ENCODE measurements at places on chromosomes 1 and 21.

- no peak for DNase-seq
- no peaks in the 10 kb centered on the region for H3K36me3 ChIP-seq
- peak overlapping the region; percentile 56 for H3K4me3 ChIP-seq
Measured at GRCh38 chr1:241356187-241356518, 852 bp downstream of the RGS7 start.

DNA sequence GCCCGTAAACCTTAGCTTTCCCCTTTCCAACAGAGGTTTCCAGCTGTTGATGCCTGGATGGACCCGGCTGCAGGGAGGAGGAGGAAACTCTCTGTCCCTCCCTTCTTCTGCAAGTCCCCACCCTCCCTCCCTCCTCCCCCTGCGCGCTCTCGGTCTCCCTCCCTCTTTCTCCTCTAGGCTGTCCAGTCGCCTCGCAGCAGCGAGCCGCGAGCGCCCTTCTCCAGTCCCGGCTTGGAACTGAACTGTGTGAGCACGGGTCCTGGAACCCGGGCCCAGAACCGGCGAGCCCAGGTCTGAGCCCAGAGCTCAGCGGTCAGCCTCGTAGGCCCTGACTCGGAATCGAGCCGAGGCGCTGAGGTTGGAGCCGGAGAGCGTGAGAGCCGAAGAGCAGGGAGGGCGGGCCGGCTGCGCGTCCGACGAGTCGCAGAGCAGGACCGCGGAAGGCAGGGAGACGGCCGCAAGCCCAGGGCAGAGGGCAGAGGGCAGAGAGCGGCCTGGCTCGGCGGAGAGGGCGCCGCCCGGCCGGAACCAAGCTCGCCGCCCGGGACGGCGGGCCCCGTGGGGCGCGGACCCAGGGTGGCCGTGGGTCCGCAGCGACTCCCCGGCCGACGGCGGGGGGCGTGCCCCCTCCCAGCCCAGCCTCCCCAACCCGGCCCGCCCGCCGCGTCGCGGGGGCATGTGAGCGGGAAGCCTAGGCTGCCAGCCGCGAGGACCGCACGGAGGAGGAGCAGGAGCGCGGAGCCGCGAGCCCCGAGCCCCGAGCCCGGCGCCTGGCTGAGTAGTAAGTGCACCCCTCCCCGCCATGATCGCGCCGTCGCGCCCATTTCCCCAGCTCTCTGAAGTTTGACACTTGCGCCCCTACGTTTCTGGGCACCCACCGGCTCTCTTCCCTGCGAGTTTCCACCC lies at the start of gene SOX13:
Gene SOX13, plus strand, starts transcription at position 185 of the 906 bp plus-strand sequence. CDS start 39,801 bp downstream, outside the sequence.
- H3K4me1 ChIP-seq = peaks cover 56% of the 10 kb centered on the region
- no peaks in the 10 kb centered on the region for H3K36me3 ChIP-seq
- peak within 1 kb of the TSS; percentile 64 for H3K4me3 ChIP-seq
- peaks cover 9% of the 10 kb centered on the region for H3K27me3 ChIP-seq
- H3K27ac ChIP-seq = peak within 1 kb of the TSS; percentile 79

DNA sequence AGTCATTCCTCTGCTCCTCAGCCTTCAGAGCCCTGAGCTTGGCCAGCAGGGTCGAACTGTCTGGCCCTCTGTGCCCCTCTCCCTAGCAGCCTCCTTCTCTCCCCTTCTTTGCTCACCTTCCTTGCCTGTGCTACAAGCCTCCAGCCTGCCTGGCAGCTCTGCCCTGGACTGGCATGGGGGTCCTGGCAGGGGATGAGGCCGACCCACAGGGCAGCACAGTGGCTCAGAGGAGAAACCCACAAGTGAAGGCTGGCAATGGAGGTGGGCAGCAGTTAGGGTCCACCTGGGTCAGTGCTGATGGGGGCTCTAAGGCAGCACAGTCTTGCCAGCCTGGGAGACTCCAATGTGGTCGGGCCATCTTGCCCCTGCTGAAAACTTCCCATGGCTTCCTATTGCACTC lies 274.2 kb downstream of the GRIK3 start:
- no peaks in the 10 kb centered on the region for H3K36me3 ChIP-seq
- H3K27ac ChIP-seq = no peak overlapping the region
- DNase-seq = no peak
- no peak overlapping the region for H3K4me3 ChIP-seq

DNA sequence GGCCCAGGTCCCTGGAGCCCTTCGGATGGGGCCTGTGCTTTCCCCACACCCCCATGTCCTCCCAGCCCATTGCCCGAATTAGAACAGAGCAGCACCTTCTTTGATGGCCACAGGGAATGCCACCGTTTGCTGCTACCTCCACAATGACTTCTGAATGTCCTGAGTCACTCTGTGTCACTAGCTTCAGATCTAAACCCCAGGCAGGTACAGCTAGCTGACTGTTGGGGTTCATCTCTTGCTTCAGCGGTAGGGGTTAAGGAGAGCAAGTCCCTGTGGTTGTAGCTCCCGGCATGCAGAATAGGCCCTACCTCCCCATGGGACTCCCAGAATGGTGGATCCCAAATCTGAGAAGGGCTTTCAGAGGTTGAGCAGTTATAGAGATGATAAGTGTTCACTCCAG lies 291.1 kb upstream of the POU3F1 start:
- peaks cover 48% of the 10 kb centered on the region for H3K27me3 ChIP-seq
- no peaks in the 10 kb centered on the region for H3K4me1 ChIP-seq
- H3K4me3 ChIP-seq = no peak overlapping the region

- peaks cover 51% of the 10 kb centered on the region for H3K4me1 ChIP-seq
- H3K4me3 ChIP-seq = no peak overlapping the region
- no peaks in the 10 kb centered on the region for H3K27me3 ChIP-seq
- no peak overlapping the region for H3K27ac ChIP-seq
Measured at GRCh38 chr21:29022166-29022565, 2.3 kb upstream of the USP16 start.

GRCh38 chr1:248752161-248753028 lies 3.2 kb downstream of the LYPD8 start:
- no peak overlapping the region for H3K27ac ChIP-seq
- DNase-seq = no peak
- no peaks in the 10 kb centered on the region for H3K27me3 ChIP-seq
- no peaks in the 10 kb centered on the region for H3K4me1 ChIP-seq
- H3K4me3 ChIP-seq = no peak overlapping the region
- H3K36me3 ChIP-seq = no peaks in the 10 kb centered on the region

- H3K4me3 ChIP-seq = peak overlapping the region; percentile 99
- DNase-seq = no peak
- H3K27me3 ChIP-seq = no peaks in the 10 kb centered on the region
- H3K27ac ChIP-seq = peak overlapping the region; percentile 91
- peaks cover 56% of the 10 kb centered on the region for H3K4me1 ChIP-seq
Measured at GRCh38 chr1:246566813-246567645, 773 bp downstream of the CNST start.

DNA sequence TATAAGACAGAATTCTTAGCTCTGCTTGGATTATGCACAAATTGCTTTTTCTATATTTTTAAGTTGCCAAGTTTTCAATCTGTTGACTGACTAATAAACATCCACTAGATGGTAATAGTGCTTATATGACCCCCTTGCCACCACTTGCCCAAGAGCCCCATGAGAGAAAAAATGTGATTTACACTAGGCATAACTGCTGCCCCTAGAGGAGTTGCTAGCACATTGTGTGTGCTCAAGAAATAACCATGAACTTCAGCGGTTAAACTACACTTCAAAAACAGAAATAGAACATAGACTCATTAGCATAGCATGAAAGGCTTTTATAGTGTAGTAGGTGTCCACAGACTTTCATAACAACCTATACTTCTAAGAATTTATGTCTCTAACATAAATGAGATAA lies 61.4 kb downstream of the BRINP3 start:
- no peaks in the 10 kb centered on the region for H3K4me1 ChIP-seq
- no peaks in the 10 kb centered on the region for H3K27me3 ChIP-seq
- no peak for DNase-seq

- no peaks in the 10 kb centered on the region for H3K27me3 ChIP-seq
- DNase-seq = no peak
- no peaks in the 10 kb centered on the region for H3K4me1 ChIP-seq
- H3K4me3 ChIP-seq = no peak overlapping the region
- H3K36me3 ChIP-seq = no peaks in the 10 kb centered on the region
Measured at GRCh38 chr1:57550092-57550491, 126.2 kb upstream of the DAB1 start.
